ENCODE measurements at places on chromosomes 1 and 21.

DNA sequence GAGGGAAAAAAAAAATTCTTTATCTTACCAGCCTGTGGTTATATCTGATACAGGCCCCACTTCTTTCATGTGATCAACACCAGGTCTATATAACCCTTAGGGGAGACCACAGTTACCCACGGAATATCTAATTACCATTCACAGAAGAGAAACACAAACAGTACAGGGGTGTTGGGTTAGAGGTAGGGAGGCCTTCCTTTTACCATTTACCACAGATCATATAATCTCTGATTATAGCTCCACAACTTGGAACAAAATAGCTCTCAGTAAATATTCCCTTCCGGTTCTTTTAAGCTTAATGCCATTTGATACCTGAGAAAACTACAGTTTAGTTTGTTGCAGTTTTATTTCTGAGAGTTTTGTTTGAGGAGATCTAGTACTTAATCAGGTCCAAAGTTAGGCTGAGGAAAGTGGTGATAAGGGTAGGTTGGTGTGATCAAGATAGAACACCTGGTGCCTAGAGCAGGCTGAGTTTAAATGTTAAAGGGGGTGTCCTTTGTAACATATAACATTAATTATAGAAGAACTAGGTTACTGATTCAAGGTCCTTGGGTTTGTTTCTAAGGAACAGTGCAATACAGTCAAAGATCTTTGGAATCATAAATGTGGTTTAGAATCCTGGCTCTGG is 14.1 kb downstream of the EPB41 start:
- DNase-seq, result no peak

- DNase-seq, result no peak
Measured at GRCh38 chr1:78419309-78419708, 71.5 kb upstream of the PTGFR start.

GRCh38 chr1:161840363-161840762 is 74.2 kb downstream of the ATF6 start:
- DNase-seq, result no peak

DNA sequence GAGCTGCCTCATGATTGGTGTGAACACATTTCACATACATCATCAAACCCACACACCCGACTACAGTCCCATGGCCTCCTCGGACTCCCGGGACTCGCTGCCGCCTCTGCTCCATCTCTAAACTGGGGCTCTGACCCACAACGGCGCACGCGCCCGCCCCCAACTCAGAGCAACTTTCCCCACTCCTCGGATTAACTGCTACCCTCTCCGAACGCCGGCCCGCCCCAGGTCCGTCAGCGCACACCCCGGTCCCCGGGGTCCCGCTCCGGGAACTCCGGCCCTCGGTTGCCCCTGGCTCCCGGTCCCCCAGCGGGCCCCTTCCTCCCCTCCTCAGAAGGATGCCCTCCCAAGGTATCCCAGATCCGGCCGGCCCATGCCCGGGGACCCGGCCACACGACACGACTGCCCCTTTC is 740 bp downstream of the DSTYK start:
- DNase-seq, result no peak

- DNase-seq, result no peak
Measured at GRCh38 chr1:145824499-145824842, 471 bp downstream of the POLR3C start.

Measured in NCI-H1930 (cell line).